ENCODE measurements at places on chromosomes 11 and 22. TPM values are rescaled to one million over a fixed set of nuclear protein-coding genes. Genes with fewer than 3 reads are reported as not detected.
A peak's percentile ranks its signal among the peaks of the same experiment; 100 is the strongest.

DNA sequence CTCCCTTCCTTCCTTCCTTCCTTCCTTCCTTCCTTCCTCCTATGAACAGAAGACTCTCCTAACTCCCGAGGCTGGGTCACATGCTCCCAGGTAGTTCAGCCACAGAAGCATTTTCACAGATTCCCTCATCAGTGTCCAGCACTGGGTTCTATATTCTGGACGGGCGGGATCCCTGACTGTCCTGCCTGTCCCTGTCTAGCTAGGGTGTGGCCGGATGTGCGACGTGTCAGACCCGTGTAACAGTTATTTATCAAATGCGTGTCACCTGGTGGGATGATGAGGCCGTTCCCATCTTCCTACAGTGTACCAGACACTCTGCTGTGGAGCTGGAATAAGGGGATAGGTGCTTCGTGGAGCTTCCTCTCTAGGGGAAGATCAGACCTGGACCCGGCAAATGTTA lies 901.0 kb downstream of the BRD1 start:
- no peak for DNase-seq

The KRTAP5-7 gene
- total RNA-seq = 1.7 TPM

DNA sequence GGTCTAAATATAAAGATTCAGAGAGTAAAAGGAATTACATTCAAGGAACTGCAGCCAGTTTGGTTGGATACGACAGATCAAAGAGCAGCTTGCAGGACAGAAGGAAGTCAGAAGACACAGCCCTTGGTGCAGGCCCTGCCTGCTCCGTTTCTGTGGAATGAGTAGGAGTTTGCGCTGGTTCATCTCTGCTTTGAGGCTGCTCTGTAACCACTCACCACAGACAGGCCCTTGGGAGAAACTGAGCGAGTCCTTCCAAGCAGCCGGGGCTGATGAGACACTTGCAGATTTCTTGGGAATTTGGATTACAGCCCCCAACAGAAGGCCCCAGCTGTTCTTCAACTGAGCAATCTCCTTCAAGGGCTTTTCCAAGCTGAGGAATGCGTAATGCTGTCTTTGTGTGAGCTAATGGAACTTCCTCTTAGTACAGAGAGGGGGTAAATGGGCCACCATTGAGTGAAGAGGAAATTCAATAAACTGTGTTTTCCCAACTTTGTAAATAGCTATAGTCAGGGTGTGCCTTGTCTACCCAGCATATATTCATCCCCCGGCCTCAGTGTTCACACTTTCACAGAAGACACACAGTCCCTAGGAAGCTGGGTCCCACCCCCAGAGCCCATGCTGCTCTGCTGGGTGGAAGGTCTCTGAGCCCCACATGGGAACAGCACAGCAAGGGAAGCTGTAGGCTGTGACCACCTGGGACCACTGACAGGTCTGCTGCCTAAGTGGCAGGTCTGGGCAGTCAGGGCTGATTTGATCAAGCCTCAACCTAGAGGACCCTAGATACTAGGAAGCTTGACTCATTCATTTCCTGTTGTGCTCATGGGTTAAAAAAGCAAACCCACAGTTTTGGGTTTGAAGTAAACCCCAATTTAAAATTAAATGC lies 16.6 kb downstream of the IL10RA start:
- peak; percentile 63 for DNase-seq

- peak; percentile 84 for DNase-seq
These were observed 16.9 kb upstream of the SPTY2D1 start for GRCh38 chr11:18650859-18651557.

- DNase-seq = no peak
These were observed 20.1 kb downstream of the SUN2 start for GRCh38 chr22:38735465-38736256.

DNA sequence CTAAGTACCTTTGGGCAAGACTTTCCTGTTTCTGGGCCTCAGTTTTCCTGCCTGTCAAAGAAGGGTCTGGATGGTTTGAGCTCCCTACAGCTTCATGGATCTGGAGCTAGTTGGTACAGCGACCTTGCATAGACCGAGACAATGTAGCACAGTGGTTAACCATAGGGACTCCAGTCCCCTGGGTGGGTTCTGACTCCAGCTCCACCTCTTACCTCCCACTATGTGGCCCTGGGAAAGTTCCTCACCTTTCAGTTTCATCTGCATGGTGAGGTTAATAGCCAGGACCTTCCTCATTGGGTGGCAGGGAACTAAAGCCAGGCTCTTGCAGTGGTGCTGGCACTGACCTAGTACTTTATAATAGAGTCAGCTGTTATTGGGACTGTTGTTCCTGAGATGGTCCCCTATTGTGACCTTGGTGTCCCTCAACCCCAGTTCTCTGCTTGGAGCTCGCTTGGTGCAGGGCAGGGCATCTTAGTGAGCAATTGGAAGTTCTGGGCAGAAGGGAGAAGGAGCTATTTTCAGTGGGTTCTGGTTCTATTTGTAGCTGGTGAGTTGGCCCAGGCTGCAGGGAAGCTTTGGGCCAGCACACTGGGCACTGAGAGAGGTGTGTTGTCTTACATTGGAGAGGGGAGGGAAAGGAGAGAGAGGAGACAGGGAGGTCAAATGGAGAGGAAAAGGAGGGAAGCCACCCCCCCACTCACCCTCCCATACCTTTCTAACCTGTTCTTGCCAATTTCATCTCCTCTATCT lies 10.7 kb upstream of the MTMR3 start:
- DNase-seq = no peak

DNA sequence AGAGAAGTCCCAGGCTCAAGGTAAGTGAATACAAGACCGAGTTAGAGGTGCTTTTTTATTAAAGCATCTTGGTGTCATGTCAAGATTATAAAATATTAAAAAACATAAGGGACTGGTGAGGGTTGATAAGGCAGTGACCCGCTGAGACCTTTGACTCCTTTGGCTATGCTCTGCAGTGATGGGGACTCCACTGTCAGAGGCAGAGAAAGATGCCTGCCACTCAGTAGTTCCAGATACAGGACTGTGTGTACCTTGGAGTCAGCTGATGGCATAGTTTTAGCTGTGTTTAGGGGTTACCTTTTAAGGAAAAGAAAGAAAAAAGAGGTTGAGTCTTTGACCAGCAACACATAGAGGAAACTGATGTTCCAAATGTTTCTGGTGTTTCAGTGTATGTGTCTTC lies 40.8 kb downstream of the SHISA8 start:
- no peak for DNase-seq

The SLC22A12 gene
- total RNA-seq = not detected

- DNase-seq = no peak
These were observed 15.1 kb upstream of the CABP2 start for GRCh38 chr11:67538306-67538705.

DNA sequence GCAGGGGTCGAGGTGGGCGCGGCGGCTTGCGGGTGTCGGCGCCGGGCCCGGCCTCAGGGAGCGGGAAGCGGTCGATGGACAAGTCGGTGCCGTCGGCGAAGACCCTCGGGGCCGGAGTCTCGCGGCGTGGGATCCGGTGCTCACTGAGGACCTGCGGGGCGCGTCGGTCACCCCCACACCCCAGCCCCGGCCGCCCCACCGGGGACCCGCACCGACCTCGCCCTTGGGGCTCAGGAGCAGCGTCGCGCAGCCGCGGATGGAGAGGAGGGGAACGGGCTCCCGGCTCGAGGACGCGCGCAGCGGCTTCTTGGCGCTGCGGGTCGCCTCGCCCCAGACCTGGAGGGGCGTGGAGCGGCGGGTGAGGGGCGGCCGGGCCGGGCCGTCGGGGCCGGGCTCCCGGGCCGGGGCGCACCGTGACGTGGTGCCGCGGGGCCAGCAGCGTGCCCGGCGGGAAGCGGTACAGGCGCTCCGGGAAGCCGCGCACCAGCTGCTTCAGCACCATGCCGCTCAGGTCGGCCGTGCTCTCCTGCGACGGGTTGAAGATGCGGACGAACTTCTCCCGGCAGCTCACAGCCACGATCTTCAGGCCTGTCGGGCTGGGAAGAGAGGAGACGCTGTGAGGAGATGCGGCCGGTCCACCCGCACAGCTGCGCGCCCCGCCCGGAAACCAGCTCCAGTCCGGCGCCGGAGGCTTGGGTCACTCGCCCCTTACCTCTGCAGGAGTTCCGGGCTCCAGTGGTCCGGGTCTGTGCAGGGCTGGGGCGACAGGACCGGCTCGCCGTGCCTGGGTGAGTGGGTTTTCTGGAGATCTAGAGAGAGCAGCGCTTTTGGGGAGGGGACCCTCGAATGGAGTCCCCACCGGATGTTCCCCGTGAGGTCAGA lies 4.5 kb downstream of the LMNTD2 start:
- DNase-seq = no peak

DNA sequence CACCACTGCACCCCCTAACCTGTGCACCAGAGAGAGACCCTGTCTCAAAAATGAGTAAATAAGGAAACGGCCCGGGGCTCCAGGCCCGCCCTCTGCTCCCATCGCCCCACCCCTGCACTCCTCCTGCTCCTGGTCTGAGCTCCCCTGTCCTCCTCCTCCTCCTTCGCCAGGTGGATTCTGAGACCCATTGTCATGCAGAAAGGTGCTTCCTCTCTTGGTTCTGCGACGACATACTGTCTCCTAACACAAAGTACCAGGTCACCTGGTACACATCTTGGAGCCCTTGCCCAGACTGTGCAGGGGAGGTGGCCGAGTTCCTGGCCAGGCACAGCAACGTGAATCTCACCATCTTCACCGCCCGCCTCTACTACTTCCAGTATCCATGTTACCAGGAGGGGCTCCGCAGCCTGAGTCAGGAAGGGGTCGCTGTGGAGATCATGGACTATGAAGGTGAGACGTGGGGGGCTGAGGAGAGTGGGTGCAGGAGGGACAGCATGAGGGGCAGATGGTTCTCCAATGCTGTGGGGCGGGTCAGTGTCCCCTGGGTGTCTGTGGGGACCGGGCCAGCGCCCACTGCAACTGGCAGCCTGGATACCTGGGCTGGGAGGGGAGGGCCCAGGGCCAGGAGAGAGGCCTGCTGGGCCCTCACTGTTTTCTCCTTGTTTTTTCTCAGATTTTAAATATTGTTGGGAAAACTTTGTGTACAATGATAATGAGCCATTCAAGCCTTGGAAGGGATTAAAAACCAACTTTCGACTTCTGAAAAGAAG lies 3.1 kb upstream of the APOBEC3D start:
- DNase-seq = no peak

- DNase-seq = peak; percentile 8
These were observed 447.7 kb downstream of the TBC1D22A start for GRCh38 chr22:47210112-47210657.

- no peak for DNase-seq
These were observed 25.1 kb downstream of the ADM start for GRCh38 chr11:10329935-10330334.

GRCh38 chr11:48014917-48015316 lies 34.6 kb downstream of the PTPRJ start:
- no peak for DNase-seq

DNA sequence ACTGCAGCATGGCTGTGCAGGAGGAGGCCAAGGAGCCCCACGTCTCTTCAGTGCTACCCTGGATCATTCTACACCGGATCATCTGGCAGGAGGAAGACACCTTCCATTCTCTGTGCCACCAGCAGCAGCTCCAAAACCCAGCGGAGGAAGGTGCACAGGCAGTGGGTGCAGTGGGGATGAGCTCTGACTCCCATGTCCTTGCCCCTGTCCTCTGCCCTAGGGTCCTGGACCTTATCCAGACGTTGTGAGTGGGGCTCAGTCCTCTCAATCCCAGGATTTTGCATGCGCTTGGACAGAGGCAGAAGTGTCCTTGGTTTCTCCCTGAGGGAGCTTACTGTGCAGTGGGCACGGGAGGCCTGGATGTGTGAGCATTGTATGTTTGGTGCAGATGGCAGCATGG lies 61.3 kb downstream of the CABIN1 start:
- DNase-seq = no peak

DNA sequence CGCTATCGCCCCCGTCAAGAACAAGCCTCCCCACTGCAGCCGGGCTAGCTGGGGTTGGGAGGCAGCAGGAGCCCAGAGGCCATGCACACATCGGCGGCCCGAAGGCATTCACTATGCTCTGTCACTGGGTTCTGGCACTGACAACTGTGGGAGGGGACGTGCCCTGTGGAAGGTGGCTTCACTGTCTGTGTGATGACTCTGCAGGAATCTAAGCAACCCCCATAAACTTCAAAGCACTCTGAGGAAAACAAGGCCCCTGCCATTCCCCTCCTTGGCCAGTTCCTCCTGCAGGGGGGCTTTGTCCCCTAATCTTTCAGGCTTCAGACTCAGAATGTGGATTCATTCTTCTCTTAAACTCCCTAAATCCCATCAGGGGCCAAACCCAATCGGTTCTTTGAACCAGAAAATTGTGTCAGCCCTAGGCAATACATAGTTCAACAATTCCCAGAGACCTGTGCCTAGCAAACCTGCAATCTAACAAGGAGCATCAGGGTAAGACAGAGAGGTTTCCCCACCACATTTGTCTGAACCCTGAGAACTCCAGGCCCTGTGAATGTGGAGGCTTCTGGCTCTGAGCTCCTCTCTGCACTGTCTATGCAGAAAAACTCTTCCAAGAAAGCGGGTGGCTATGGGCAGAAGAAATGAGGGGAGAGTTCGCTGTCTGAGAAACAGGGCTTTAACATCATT lies 1477.2 kb downstream of the TBC1D22A start:
- DNase-seq = peak; percentile 7

The MUC5AC gene
- total RNA-seq = 0.31 TPM

DNA sequence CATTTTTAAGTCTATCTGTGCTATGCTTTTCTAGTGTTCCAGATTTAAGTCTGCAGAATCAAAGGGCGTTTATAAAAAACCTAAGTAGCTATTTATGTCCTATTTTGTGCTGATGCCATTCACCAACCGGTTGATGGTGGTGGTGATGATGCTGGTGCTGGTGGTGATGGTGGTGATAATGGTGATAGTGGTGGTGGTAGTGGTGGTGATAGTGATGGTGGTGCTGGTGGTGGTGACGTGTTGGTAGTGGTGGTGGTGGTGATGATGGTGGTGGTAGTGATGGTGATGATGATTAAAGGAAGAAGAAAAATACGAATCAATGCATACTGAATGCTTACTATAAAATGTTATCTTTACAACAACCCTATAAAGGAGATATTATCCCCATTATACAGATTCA lies 178.2 kb downstream of the OPCML start:
- DNase-seq = no peak

GRCh38 chr11:126423154-126423553 lies 67.7 kb downstream of the ST3GAL4 start:
- no peak for DNase-seq

DNA sequence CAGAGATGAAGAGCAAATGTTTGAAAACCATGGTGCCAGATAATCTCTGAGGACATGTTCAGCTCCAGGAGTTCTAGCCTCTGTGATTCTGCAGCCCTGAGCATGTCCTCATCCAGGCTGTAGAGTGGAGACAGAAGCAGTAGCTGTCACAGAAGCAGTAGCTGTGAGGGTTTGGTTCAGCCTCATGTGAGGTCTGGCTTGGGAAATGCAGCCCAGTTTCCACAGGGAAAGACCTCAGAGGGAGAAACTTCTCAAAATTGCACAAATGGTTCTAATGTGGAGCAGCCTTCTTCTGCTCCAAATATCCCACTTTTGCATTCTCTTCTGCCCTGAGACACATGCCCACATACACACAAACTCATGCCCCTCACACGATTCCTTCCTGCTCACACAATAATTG lies 48.4 kb downstream of the DBX1 start:
- no peak for DNase-seq

DNA sequence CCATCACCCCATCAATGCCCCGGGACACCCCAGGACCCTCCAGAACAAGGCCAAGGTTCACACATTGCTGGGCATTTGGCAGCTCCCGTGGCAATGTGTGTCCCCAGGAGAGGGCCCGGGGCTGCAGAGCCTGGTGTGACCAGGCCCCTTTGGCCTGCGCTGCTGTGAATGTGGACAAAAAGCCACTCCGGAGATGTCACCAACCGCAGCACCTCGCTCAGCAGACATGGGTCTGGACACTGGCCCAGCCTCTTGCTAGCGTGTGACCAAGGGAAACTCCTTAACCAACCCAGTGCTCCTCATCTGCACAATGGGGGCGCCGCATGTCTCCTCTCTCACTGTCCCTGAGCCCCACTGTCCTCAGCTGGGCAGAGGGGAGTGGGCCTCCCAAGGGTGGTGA lies 8.0 kb upstream of the CHADL start:
- DNase-seq = no peak

The C11orf58 gene
- 139 TPM for total RNA-seq

Measured in testis (tissue), 5 donors.